ENCODE measurements at places on chromosomes 4 and X.

DNA sequence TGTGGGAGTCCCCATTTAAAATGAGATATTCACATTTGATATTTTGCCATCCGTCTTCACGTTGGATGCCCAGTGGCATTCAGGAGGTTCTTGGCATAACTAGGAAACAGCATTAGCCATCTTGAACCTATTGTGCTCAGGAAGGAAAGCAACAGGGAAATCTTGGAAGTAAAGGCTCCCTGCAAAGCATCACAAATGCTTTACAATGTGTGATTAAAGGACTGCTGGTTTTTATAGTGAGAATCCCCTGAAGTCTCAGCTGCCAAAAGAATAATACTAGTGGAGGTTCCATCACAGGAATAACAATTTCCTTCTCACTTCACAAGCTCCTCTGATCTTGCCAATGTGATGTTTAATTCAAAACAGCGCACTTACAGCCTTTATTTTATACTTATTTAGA, 49.7 kb upstream of the NPNT start:
- DNase-seq: no peak

- DNase-seq: no peak
Observed at GRCh38 chr4:3368334-3368733, 73.4 kb upstream of the HGFAC start.

GRCh38 chrX:24838629-24839028, 144.9 kb downstream of the POLA1 start:
- DNase-seq: no peak

DNA sequence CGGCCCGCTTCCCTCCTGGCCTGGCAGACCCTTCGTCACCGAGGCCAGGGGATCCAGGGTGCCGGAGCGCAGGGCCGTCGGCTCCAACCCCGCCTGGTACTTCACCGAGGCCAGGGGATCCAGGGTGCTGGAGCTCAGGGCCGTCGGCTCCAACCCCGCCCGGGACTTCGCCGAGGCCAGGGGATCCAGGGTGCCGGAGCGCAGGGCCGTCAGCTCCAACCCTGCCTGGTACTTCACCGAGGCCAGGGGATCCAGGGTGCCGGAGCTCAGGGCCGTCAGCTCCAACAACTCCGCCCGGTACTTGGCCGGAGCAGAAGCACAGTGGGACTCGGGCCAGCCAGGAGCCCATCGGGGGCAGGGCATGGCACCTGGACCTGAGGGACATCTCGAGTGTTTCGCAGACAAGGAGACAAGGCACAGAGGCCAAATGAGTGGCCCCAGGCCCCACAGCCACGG, 85.1 kb downstream of the FAM53A start:
- DNase-seq: no peak

GRCh38 chr4:182560358-182560757, 317.2 kb downstream of the TENM3 start:
- no peak for DNase-seq

DNA sequence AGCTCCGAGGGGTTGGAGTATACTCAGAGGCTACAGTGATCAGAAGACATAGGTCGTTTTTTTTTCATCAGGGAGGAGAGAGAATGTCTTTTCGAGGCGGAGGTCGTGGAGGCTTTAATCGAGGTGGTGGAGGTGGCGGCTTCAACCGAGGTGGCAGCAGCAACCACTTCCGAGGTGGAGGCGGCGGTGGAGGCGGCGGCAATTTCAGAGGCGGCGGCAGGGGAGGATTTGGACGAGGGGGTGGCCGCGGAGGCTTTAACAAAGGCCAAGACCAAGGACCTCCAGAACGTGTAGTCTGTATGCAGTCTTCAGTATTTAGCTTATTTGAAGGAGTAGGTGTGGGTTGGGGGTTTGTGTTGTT, 500 bp downstream of the GAR1 start:
- DNase-seq: peak; percentile 28

DNA sequence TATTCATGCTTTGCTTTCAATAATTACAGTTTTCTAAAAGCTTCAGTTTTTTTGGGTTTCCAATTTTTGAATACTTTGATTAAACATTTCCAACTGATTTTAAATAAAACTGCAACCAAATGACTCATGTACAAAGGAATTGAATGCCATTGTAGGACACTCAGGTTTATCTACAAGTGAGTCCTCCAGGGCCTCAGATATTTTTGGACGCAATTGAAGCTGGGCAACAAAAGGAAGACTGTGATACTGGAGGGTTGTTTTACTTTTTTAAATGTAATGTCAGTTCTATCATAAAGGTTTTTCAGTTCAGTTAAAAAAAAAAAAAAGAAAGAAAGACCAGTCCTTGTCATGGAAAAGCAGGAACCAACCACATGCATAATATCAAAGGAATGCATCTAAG, 64.2 kb downstream of the MAGEA10 start:
- DNase-seq: no peak

DNA sequence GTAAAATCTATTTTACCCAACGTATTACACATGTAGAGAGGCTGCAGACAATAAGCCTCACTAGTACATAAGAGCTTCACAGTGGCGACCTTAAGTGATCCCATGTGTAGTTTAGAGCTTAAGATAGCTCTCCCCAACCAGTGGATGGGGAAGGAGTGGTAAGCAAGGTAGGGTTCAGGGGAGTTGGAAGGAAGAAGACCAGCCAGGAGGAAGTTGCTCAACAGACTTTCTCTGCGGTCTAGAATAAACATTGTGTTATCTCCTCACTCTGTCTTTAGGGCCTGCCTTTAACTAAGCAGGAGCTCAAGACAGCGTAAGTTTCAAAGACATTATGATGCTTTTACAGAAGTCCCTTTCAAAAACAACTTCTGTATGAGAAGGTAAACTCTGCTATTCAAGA, 16.8 kb downstream of the MEPE start:
- DNase-seq: no peak

- DNase-seq: no peak
Observed at GRCh38 chr4:142690406-142691163, 155.5 kb downstream of the INPP4B start.

- DNase-seq: no peak
Observed at GRCh38 chr4:951186-951585, 18.9 kb downstream of the TMEM175 start.

DNA sequence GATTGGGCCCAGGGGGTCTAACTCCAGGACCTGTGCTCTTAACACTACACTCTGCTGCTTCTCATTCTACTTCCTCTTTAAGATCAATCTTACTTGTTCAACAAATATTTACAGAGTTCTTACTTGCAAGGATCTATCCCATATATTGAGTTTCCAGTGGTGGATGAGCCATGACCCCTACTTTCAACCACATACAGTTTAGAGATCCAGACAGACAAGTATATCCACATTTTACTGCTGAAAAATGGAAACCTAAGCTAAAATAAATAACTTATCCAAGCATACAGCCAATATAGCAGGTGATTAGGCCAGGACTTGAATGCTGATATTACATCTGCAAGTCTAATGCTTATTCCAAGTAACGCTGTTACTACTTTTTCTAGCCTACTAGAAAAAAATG, 18.7 kb downstream of the TMEM150C start:
- no peak for DNase-seq

GRCh38 chr4:76212851-76213414, 691 bp downstream of the SCARB2 start:
- DNase-seq: no peak

DNA sequence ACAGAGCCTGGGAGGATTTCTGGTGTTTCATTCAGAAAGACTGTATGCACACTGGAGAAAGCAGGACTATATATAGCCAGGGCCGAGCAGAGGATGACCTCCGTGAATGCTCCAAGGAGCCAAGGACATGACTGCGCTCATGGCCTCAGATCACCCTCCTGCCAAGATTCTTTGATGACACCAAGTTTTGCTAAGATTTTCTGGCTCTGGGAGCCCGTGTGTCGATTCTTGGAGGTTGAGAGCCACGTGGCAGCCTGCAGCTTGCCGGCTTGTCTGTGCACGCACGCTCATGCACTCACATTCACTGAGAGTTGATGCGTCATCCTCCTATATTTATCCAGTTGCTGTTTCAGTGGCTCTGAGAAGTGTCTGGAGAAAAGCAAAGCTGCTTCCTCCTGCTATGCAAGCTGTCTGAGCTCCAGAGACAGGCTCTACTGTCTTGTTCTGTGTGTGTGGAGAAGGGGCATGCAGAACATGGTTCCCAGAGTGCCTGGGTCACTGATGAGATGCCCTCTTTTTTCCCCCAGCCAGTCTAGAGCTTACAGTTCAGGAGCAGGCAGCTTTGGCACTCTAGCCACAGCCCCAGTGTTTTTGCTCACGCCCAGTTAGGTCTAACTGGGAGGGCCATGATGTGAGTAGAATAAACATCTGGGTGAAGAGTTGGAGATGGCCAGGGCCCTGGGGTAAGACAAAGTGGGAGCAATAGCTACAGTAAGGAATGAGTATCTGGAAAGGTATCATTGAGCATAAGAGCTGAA, 64.9 kb upstream of the SCOC start:
- DNase-seq: no peak

- no peak for DNase-seq
Observed at GRCh38 chr4:146927695-146928094, 18.0 kb downstream of the TTC29 start.

DNA sequence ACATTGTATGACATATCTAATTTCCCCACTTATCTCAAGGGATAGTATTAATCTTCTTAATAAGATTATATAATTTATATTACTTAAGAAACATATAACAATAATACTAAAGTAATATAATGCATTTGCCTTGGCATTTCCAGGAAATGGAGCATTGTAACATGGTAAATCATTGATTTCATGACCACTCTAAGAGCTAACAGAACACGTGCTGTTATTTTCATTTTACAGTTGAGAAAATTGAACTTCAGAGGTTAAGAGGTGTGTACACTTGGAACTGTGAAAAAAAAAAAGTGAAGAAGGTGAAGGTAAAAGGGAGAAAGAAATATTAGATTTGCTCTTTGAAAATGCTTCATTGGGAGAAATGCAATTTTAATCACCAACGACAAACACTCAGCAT, 522.6 kb downstream of the IL15 start:
- DNase-seq: no peak

DNA sequence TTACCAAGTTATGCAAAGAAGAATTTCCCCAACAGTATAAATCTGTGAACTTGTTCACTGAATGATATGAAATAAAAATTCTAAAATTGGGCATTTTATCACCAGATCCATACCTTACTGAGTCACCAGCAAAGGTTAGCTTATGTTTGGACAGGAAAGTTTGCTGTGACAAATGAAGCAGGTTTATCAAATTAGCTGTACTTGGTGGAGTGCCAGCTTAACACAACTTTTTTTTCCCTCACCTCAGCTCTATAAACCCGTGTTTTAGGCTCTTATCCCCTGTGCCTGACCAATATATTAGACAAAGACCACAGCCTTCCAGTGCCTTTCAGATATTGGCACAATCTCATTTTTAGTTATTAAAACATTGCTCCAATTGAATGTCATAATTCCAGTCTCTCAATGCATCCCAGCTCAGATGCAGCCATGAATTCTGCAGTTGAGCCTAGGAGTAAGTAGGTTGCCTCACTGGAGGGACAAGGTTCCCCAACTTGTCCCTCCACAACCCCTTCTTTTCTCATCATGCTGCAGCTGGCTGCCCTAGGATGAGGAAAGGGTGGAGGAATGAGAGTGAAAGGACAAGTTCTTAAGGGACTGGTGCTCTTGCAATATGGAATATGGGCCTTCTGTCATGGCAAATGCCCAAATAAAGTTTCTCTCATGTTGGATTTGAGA, 27.0 kb upstream of the PDGFC start:
- DNase-seq: no peak
